ENCODE measurements at places on chromosomes 12 and 14. TPM values are rescaled to one million over a fixed set of nuclear protein-coding genes. Genes with fewer than 3 reads are reported as not detected.
A peak's percentile ranks its signal among the peaks of the same experiment; 100 is the strongest.

- no peaks in the 10 kb centered on the region for H3K36me3 ChIP-seq
- no peak for DNase-seq
- no peak overlapping the region for H3K4me3 ChIP-seq
- peaks cover 12% of the 10 kb centered on the region for H3K4me1 ChIP-seq
- no peak overlapping the region for H3K27ac ChIP-seq
Observed at GRCh38 chr12:51864833-51865670, 16.5 kb upstream of the FIGNL2 start.

DNA sequence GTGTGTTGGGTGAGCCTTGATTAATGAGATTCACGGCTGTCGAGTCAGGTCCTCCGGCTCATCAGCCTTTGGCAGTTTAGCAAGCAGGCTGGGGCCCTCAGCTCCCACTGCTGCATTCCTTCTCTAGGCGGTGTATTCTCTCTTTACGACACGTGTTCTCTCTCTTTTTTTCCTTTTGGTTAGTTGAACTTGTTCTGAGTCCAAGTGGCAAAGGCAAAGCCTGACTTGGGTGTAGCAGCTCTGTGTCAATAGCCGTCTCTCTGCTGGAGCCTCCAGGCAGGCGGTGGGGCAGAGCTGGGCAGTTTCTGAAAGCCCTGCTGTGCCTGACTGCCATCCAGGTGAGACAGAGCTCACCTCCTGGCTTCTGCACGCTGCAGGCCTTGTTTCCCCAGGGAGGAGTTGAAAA, 46.6 kb downstream of the SUSD6 start:
- no peaks in the 10 kb centered on the region for H3K27me3 ChIP-seq
- H3K4me1 ChIP-seq, result peaks cover 33% of the 10 kb centered on the region
- H3K36me3 ChIP-seq, result no peaks in the 10 kb centered on the region
- H3K27ac ChIP-seq, result no peak overlapping the region
- DNase-seq, result no peak

DNA sequence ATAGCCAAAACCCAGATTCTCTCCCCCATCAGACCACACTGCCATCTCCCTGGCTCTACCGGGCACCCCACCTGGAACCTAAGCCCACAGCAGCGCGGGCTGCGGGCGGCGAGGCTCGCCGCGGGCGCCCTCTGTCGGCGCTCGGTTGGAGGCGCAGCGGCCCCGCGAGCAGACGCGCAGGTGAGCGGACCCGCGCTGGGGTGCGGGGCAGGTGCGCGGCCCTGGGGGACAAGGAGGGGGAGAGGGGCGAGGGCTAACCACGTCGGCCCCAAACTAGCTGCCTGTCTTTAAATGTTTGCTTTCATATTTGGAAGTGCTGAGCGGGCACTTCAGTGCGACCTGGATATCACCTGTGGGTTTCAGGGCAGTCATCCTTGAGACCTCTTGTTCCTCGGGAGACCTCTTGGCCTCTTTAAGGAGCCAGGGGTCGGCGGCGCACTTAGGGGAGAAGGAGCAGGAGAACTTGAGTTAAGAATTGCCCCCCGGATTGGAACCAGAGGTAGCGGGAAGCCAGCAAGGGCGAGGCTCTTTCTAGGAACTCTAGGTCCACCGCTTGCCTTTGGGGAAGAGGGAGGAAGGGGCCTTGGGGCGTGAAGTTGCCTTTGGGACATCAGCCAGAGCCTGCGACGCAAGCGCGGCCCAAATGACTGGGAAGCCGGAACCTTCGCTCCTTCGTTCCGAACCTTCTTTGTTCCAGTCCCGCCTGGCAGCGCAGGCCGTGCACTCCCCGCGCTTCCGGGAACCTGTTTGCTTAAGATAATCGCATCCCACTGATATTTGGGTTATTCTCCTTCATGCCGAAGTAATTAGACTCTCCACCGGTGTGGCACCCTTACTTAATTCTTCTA, 78.7 kb downstream of the NEDD1 start:
- no peak overlapping the region for H3K27ac ChIP-seq
- peak overlapping the region; percentile 77 for H3K4me3 ChIP-seq

GRCh38 chr14:24253936-24254335, 9.0 kb downstream of the TGM1 start:
- no peaks in the 10 kb centered on the region for H3K27me3 ChIP-seq
- H3K27ac ChIP-seq, result no peak overlapping the region
- no peaks in the 10 kb centered on the region for H3K36me3 ChIP-seq
- H3K4me1 ChIP-seq, result no peaks in the 10 kb centered on the region
- H3K4me3 ChIP-seq, result no peak overlapping the region

DNA sequence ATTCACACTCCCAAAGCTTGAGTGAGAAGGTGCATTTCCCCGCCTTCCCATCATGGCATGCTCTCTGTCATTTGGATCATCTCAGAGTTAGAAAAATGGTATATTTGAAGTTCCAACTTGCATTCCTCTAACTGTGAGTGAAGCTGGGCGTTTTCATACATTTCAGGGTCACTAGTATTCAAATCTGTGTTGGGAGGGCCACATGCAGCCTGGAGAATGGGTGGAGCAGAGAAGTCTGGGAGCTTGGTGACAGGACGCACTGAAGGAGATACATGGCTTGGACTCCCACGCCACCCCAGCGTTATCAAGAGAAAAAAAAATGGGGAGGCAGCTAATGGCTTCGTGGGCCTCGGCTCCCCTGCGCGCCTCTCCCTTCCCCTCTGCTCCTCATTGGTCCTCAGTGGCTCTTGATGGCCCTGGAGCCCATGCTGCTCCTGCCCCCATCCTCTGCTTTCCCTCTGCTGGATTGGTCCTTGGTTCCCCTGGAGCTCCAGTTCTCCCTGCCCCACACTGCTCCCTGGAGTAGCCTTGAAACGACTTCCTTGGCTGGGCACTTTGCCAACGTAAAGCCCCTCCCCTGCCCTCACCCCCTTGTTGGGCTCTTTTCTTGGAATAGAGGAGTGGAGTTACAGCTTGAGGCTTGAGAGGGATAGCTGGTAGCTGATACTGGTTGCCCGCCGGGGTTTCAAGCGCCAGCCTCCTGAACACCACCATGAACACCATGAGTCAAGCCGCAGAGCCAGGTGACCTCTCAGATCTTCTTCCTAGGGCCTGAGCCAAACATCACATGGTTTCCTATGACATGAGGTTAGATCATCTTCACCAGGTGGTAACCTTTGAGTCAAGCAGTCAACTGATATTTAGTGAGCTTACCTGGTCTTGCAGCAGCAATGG, 139.6 kb downstream of the PRKCH start:
- no peak for DNase-seq
- H3K36me3 ChIP-seq, result no peaks in the 10 kb centered on the region
- no peak overlapping the region for H3K27ac ChIP-seq
- no peaks in the 10 kb centered on the region for H3K27me3 ChIP-seq
- no peaks in the 10 kb centered on the region for H3K4me1 ChIP-seq

- H3K36me3 ChIP-seq, result no peaks in the 10 kb centered on the region
- no peak overlapping the region for H3K27ac ChIP-seq
- no peak for DNase-seq
- no peaks in the 10 kb centered on the region for H3K27me3 ChIP-seq
- no peak overlapping the region for H3K4me3 ChIP-seq
Observed at GRCh38 chr14:70847406-70848090, 38.2 kb upstream of the MAP3K9 start.

- H3K27me3 ChIP-seq, result no peaks in the 10 kb centered on the region
- H3K27ac ChIP-seq, result no peak overlapping the region
- no peaks in the 10 kb centered on the region for H3K4me1 ChIP-seq
- H3K36me3 ChIP-seq, result peaks cover 16% of the 10 kb centered on the region
- no peak for DNase-seq
Observed at GRCh38 chr12:101743724-101744472, 4.6 kb upstream of the SYCP3 start.

DNA sequence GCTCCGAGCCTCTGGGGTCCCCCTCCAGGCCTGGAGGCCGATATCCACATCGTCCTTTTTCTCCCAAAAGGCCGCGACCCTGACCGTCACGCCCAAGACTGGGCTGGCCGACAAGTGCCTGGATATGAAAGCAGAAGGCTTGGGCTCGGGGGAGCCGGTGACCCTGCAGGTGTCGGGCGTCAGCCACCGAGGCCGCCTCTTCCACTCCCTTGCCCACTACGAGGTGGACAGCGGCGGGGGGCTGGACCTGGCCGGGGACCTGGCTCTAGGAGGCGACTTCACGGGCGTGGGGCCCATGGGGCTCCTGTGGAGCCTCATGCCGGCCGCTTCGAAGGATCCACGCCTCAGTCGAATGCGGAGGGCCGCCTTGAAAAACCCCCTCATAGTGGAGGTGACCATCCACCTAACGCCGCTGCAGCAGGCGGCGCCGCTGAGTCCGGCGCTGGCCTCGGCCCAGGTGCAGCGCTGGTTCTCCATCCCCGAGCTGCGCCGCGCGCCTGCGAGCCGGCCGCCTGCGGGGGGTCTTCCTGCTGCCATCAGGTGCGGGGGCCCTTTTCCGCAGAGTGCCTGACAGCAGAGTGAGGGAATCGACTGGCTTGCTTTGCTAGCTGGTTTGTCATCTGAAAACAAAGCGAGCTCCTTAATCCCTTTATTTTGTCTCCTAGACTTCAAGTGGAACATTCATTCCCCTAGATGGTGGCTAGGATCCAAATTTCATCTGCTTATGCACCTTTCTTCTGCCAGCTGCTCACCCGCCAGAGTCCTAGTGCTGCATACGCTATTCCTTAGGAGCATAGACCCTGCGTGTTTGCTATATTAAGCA, 10.6 kb upstream of the DNAL1 start:
- H3K27ac ChIP-seq, result peak overlapping the region; percentile 50
- no peak for DNase-seq
- H3K4me1 ChIP-seq, result peaks cover 3% of the 10 kb centered on the region
- H3K4me3 ChIP-seq, result peak overlapping the region; percentile 90
- no peaks in the 10 kb centered on the region for H3K36me3 ChIP-seq

DNA sequence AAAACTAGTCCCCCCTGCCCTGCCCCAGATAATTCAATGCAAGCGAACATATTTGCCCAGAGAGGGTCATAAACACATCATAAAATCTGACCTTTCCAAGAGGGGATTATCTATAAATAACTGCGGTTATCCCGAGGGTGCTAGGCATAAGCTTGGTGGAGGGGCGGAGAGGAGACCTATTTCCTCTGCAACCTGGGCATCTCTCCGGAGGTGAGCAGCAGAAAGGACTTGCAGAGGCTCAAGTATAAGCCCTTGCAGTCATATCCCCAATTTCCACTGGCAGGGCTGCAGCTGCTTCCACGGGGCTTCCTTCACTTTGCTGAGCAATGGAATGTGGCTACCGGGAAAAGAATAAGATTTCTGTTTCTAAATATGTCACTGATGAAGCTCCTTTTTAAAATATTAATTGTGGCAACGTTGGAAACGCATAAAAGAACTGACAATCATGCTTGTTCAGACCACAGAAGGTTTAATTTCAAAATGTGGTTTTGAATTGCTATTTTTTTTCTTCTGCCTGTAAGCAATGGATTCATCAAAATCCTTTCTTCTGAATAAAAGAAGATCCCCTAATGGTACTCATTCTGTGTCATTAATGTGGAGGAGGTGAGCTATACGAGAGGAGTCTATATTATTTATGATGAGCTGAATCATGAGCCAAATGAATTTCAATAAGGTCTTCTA, 268.9 kb upstream of the ATP2B1 start:
- no peaks in the 10 kb centered on the region for H3K27me3 ChIP-seq
- DNase-seq, result no peak
- H3K27ac ChIP-seq, result no peak overlapping the region
- no peaks in the 10 kb centered on the region for H3K36me3 ChIP-seq

- H3K36me3 ChIP-seq, result no peaks in the 10 kb centered on the region
- no peak for DNase-seq
- H3K27ac ChIP-seq, result no peak overlapping the region
- H3K27me3 ChIP-seq, result no peaks in the 10 kb centered on the region
Observed at GRCh38 chr12:87931812-87932211, 97.4 kb downstream of the C12orf50 start.

DNA sequence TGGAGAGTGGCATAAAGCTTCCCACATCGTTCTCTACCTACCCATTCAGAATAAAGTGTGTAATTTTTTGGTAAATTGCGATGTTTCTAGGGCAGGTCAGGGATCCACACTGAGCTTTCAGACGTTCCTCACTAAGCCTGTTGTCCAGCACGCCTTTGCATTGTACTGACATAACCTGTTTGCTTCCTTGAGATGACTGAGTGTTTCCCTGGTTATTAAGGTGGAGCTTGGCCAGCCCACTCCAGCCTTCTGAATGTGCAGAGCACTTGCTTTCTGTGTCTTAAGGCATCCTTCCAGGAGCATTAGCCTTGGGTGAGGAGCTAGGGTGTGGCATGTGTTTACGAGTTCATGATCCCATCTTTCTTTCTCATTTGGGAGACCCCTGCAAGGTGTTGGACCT, 96.4 kb downstream of the TMEM260 start:
- no peak for DNase-seq
- no peaks in the 10 kb centered on the region for H3K4me1 ChIP-seq
- no peaks in the 10 kb centered on the region for H3K36me3 ChIP-seq
- H3K4me3 ChIP-seq, result no peak overlapping the region
- H3K27me3 ChIP-seq, result no peaks in the 10 kb centered on the region

- no peaks in the 10 kb centered on the region for H3K4me1 ChIP-seq
- H3K27me3 ChIP-seq, result no peaks in the 10 kb centered on the region
- DNase-seq, result no peak
- H3K27ac ChIP-seq, result no peak overlapping the region
Observed at GRCh38 chr12:97877404-97877803, 414.8 kb downstream of the RMST start.

- no peak for DNase-seq
- H3K36me3 ChIP-seq, result no peaks in the 10 kb centered on the region
- H3K27ac ChIP-seq, result no peak overlapping the region
- no peak overlapping the region for H3K4me3 ChIP-seq
Observed at GRCh38 chr12:68013181-68013580, 23.9 kb downstream of the IFNG-AS1 start.

DNA sequence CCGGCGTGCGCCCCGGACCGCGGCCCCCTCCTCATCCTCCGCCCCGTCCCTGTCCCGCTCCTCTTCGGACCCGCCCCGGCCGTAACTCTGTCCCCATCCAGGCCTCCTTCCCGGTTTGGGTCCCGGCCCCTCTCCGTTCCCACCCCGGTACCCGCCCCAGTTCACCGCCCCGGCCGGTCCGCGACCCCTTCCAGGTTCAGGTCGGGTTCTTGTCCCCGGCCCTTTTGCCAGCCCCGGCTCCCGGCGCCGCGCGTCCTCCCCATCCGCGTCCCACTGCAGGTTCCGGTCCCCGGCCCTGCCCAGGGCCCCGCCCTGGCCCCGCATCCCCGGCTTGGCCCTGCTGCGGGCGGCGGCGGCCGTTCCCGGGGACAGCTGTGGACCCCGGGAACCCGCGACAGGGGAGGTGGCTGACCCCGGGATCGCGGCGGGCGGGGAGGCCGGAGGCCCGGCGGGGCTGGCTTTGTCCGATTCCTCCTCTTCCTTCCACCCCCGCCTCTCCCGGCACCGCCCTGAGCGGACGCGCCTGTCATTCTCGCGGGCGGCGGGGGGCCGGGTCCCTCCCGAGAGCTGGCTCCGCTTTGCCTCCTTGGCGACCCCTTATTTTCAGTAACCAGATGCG, 601 bp downstream of the KLC1 start:
- DNase-seq, result no peak
- peak overlapping the region; percentile 93 for H3K4me3 ChIP-seq
- H3K36me3 ChIP-seq, result no peaks in the 10 kb centered on the region
- H3K27me3 ChIP-seq, result no peaks in the 10 kb centered on the region
- H3K27ac ChIP-seq, result peak overlapping the region; percentile 95

The KLHDC1 gene
- total RNA-seq, result 10.8 TPM

The TAS2R8 gene
- not detected for total RNA-seq

The AKAP5 gene
- 4.3 TPM for total RNA-seq

The TGM1 gene
- total RNA-seq, result not detected

The CCDC175 gene
- not detected for total RNA-seq

The NANOG gene
- total RNA-seq, result 0.27 TPM

The KERA gene
- total RNA-seq, result not detected

The SYCP3 gene
- not detected for total RNA-seq

The MAP1LC3B2 gene
- total RNA-seq, result 1.5 TPM

The NXPH4 gene
- total RNA-seq, result 0.81 TPM

All from thoracic aorta (tissue), 2 donors.